Amygdala (tissue), 56 donors: ENCODE measurements at places on chromosomes 13 and 19.

- DNase-seq = no peak
Observed at GRCh38 chr19:2561895-2562294, 86.0 kb downstream of the GADD45B start.

DNA sequence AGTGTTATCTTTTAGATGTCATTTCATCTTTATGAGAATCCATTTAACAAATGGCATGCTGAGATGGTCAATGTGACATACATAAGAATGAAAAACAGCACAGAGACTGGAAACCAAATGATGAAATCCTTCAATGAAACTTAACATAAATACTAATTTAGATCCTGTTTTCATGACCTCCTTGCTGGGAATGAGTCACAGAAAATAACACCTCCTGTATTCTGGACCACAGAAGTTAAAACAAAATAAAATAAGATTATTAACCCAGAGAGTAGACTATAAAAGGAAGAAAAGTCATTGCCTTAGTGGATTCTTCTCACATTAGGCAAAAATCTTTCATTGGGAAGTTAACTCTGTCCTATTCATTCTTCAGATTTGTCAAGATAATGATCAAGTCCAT is 1.6 kb downstream of the DIAPH3 start:
- no peak for DNase-seq

- no peak for DNase-seq
Observed at GRCh38 chr19:17021793-17022590, 4.6 kb downstream of the CPAMD8 start.

- no peak for DNase-seq
Observed at GRCh38 chr19:21559444-21559843, 54.0 kb downstream of the ZNF429 start.

DNA sequence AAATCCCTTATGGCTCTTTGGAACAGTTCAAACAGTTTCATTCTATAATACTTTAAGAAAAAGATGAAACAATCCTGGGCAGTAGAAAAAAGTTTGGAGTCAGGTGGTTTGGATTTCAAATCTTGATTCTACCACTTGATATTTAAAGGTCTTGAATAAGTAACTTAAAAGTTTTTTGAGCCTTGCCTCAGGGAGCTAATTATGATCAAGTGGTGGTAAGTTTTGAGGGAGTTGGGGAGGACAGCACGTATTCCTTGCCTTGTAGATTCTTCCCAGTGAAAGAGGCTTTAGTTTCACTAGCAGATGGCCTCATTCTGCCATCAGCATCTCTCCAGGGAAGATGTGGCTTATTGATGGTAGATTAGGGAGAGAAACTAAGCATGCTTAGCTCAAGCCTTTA is 168.4 kb upstream of the CSNK1A1L start:
- DNase-seq = no peak

DNA sequence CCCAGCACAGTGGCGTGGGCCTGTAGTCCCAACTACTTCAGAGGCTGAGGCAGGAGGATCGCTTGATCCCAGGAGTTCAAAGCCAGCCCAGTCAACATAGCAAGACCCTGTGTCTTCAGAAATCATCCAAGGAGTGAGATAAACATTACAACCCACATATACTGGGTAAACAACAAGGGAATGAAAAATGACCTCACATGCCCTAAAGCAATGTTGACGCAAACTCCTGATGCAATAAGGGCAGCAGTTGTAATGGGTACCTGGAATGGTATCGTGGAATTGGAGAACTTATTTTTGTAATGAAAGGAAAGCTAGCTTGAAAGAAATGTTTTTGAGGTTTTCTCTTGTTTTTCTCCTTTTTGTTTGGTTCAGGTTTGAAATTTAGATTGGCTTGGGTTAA is 24.5 kb upstream of the LGALS16 start:
- DNase-seq = no peak

GRCh38 chr19:46951171-46951986 is 68.3 kb upstream of the NPAS1 start:
- no peak for DNase-seq

- no peak for DNase-seq
Observed at GRCh38 chr13:33745370-33746324, 72.3 kb upstream of the RFC3 start.

- no peak for DNase-seq
Observed at GRCh38 chr19:35013820-35014754, 14.0 kb downstream of the GRAMD1A start.

DNA sequence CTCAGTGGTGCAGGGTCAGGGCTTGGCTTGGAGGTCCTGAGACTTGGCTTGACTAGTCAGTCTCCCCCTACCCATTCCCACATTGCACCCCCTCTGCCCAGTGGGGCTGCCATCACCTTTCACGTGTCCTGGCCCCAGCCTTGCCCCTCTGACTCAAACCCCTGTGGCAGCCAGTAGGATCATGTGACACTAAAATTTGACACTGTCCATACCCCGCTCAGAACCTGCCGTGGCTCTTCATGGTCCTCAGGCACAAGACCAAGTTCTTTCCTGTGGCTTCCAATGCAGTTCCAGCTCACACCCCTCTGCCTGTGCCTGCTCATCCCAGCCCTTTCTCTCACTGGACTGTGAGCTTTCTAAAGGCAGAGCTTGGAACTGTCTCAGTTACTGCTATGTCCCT is 2.2 kb downstream of the PSMD8 start:
- no peak for DNase-seq

DNA sequence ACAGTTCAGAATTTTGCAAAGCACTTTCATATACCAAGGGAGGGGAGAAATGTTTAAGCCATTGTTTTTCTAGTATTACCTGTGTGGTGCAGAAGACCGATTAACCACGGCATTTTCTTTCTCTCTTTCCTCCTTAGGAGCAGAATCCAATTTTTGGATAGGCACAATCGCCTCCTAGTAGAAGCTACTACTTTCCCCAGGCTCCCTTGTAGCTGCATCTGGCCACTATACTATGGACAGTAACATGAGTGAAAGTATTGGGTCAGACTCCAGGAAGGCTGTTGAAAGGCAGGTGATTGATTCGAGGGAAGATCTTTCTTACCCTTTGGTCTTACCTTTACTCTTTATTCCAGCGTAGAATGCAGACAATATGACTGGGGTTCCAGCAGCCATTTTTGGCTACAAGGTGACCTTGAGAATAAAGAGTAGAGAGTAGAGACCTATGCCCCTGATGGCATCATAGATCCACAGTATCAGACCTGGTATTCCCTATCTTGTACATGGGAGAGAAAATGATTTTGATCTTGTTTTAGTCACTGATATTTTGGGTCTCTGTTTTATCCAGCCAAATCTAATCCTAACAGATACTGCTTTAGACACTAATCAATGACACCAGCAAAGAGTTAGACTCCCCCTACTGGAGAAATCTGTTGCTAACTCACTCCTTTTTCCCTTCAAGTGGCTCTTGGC is 77.0 kb downstream of the LRRC63 start:
- DNase-seq = no peak

DNA sequence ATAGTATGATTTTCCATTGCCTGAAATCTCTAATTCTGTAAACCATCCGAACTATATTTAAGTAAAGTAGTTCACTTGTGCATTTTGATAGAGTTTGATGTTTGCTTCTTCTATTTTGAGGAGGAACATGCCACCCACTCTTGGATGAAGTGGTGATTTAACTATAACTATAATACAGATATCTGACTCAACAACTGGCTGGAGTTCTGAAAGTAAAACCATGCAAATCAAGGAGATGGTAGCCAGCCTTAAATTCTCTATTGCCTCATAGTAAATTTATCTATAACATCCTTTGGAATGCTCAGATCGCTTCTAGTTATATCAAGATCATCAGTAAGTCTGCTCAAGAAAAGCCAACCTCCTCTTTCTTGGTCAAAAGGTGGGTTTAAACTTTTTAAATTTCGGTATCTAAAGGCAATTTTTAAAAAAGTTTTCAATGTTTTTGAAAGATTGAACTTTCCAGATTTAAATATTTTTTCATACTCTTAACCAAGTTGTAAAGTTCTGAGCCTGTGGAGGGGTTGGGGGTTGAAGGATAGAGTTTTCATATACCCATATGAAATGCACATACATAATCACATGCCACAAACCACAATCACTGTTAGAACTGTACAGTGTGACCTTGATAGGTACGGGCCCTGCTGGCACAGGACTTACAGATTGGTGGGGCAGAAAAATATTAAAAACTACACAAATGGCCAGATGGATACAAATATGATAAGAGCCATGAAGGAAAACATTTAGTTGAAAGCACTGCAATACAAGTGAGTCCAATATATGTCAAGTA is 90.5 kb upstream of the RFC3 start:
- DNase-seq = no peak

GRCh38 chr13:25571237-25571636 is 199.5 kb downstream of the ATP8A2 start:
- DNase-seq = no peak

DNA sequence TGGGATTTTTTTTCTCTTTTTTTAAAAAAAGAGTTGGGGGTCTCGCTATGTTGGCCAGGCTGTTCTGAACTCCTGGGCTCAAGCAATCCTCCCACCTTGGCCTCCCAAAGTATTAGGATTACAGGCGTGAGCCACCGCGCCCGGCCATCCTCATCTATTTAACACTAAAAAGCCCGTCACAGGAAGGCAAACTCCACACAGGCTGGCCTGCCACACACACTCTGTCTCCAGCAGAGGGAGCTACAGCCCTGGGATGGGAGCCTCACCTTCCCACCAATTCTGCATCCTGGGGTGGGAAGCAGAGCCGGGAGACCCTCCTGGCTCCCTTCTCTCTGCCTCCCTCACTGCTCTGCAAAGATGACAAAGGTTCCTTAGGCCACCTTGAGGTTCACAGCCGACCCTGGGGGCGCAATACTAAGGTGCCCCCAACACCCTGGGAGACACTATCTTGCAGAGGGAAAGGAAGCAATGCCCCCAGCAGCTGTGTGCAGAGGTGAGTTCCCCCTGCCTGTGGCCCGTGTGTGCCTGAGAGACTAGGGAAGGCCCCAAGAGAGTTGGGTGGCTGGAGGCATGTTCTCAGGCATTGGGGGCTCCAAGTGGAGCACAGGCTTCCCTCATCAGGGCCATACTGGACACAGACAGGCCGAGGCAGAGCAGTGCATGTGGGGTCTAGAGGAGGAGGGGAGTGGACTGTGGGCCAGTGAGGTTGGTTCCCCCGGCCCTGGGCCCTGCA is 27.4 kb upstream of the TIMM44 start:
- DNase-seq = no peak

DNA sequence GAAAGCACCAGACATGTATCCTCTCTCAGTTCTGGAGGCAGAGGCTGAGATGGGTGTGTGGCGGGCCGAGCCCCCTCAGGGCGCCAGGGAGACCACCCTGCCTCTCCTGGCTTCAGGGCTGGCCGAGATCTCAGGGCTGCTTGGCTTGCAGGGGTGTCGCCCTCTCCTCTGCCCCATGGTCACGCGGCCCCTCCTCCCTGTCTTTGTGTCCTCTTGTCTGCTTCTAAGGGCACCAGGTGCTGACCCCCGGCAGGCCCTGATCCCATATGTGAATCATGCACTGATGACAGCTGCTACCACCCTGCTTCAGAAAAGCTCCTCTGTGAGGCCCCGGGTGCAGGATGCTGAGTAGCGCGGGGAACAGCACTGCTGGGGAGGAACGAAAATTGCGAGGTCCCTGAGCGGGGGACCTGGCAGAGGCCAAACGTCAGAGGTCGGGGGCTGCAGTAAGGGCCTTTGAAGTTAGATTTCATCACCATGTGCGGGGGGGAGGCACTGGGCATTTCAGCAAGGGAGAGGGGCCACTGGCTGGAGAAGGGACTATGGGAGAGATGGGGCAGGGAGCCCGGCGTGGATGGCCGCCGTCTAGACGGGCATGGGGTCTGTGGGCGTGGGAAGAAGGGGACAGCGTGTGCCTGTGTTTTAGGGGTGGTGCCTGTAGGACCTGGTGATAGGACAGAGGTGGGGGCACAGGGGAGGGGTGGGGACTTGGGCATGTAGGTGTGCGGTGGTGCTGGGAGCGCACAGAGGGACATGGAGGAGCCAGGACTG is 125.2 kb downstream of the KDM4B start:
- DNase-seq = no peak
